ENCODE measurements at places on chromosomes 1 and 21. TPM values are rescaled to one million over a fixed set of nuclear protein-coding genes. Genes with fewer than 3 reads are reported as not detected.

- peak; percentile 78 for DNase-seq
These were observed 25.3 kb upstream of the OVAAL start for GRCh38 chr1:180533266-180533987.

DNA sequence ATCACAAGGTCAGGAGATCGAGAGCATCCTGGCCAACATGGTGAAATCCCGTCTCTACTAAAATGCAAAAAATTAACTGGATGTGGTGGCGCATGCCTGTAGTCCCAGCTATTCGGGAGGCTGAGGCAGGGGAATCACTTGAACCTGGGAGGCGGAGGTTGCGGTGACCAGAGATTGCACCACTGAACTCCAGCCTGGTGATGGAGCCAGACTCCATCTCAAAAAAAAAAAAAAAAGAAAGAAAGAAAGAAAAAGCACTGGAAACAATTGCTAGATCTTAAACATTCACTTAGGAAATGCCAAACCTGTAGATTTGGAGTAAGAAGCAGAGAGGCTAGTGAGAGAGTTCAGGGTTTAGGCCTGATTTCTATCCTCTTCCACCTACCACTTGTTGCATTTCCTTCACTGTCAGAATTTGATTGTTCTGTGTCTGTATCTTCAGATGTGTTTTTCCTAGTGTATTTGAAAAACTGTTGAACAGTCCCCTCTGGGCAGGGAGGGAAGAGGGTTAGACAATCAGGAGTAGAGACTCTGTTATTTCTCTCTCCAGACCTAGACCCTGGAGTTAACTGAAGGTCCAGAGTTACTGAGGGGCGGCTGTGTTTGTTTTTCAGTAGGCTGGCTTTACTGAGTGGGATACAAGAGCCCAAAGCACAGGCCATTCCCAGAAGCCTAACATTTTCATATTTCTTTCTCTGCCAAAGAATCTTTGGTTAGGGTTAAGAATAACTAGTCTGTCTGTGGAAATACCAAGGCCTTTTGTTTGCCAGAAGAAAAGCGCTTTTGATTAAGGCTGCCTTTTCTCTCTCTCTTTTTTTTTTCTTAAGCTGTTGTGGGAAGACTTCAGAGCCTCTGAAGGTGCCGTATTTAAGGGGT is 31.1 kb upstream of the MACF1 start:
- DNase-seq, result no peak

DNA sequence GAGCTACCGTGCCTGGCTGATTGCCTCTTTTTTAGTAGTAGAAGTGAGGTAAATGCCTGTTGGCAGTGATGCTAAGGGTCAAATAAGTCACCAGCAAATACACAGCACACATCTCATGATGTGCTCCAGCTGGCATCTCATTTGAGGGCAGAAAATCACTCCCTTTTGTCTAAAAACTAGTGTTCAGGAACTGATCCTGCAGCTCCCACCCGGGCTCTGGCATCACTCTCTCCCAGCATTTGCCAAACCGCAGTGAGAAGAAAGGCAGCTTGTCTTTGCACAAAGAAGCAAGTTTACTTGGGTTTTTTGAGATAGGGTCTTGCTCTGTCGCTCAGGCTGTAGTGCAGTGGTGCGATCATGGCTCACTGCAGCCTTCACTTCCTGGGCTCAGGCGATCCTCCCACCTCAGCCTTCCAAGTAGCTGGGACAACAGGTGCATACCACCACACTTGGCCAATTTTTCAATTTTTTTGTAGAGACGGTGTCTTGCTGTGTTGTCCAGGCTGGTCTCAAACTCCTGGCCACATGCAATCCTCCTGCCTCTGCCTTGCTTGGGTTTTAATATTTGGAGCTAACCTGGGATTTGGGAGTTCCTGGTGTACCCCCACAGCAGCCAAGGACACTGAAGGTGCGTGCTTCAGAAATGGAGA is 4.1 kb downstream of the RBP7 start:
- no peak for DNase-seq

GRCh38 chr21:35658242-35658641 is 402.1 kb downstream of the SETD4 start:
- no peak for DNase-seq

TMEM269 gene
- total RNA-seq, result not detected

Measured in sigmoid colon (tissue), 7 donors.